ENCODE measurements at places on chromosomes 6 and 20.

GRCh38 chr6:112343977-112344376 lies 3.2 kb upstream of the RFPL4B start:
- DNase-seq = no peak

GRCh38 chr6:47310131-47310480 lies 401 bp upstream of the TNFRSF21 start:
- no peak for DNase-seq

DNA sequence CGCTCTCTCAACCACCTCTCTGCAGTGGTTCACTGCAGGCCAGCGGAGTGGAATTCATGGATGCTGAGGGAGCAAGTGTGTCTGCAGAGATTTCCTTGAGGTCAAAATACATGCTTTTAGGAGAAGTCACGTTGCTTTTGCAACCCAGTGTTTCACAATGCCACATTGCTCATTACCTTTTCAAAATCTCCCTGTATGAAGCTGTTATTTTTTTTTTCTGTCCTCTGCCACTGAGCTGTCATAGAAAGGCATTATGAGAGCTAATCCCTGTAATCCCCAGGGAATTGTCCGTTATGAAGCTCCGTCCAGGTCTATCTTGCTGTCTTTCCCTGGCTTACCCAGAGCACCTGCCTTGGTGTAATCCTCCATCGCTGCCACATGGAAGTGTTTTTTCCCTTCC lies 60.5 kb upstream of the SLC22A23 start:
- no peak for DNase-seq

DNA sequence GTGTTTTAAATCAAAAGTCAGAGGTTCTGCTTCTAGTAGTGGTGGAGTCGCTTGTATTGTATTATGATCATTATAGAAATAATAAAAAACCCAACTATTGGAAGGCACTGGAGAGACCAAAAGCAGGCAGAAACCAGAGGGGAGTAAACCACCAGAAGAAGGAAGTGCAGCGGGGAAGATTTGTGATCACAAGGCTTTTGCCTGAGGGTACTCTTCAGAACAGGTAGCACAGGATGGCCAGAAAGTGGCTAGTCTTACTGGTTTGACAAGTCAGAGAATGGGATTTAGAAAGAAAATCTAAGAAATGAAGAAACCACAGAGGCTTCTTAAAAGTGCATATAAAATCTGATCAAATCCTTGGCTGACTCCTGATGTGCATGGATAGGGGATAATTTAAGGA lies 24.0 kb downstream of the MAPK13 start:
- DNase-seq = no peak

DNA sequence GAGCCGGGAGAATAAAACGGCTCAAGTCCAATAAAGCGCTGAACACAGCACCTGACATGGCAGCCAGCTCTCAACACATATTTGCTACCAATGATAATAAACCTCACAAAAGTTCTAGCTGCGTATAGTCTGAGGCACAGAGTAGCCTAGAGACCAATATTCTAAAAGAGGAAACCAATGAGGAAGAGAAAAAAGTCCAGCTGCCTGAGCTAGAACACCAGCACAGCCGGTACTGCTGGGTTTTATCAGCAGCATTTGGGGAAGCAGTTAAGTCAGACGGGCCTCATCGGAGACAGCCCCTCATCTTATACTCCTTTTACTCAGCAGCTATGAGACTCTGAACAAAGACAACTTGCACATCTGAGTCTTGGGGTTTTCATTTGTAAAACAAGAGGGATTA lies 2.4 kb upstream of the RTF2 start:
- no peak for DNase-seq

- DNase-seq = no peak
Observed at GRCh38 chr6:40788661-40789655, 201.8 kb upstream of the LRFN2 start.

GRCh38 chr20:1146957-1147356 lies 28.6 kb downstream of the PSMF1 start:
- no peak for DNase-seq

GRCh38 chr6:127342946-127343808 lies at the start of gene ECHDC1:
Gene ECHDC1, minus strand, starts transcription at chr6:127343609. Its CDS starts 12,581 bp downstream, at chr6:127331028.
- DNase-seq = peak; percentile 62

GRCh38 chr6:161152907-161153662 lies 120.8 kb downstream of the AGPAT4 start:
- DNase-seq = no peak

DNA sequence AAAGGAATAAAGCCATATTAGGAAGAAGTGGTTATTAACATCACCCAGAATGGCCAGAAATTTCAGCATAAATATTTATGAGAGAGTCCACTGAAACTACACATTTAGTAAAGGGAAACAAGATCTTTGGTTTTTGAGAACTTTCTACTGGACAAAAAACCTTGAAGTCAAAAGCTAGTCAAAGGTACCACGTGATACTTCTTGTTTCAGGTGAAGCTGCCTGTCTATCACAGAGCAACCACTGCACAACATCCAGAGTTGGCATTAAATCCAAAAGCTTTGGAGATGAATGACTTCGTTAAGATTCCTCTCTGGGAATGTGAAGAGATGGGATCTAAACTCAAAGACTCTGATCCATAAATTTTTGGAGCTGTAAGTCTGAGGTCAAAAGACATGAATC lies 137.0 kb downstream of the KCNQ5 start:
- no peak for DNase-seq

- DNase-seq = no peak
Observed at GRCh38 chr6:37486121-37486839, 13.4 kb downstream of the CCDC167 start.

DNA sequence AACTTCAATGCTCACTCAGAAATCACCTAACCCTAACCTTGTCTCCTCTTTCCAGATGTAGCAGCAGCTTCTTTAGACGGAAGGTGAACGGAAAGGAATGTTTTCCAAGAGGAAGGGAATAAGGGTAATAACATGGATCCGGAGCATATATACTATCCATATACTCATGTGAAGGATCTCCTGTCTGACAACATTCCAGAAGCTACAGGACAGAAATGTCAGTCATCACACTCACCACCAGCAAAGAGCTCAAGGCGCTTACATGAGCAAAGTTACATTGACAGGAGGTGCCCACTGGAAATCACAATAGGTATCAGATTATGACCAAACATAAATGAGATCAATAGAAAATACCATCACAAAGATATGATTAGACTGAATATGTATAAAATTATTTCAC lies 122.1 kb upstream of the CCDC28A start:
- DNase-seq = no peak

DNA sequence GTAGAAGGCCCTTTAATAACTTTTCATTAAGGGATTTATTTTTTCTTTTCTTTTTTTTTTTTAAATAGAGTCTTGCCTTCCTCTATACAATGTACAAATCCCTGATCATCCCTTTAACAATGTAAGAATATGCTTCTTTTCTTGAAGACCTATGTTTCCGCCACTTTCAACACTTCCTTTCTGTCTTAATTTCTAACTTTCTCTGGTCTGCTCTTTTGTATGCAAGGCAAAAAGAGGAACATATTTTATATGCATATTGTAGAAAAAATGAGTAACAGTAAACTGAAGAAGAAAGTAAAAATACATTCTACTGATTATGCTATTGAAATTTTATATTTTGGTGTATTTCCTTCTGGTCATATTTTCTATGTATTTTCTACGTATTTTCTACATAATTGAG lies 484.7 kb downstream of the TFAP2B start:
- DNase-seq = no peak

- DNase-seq = no peak
Observed at GRCh38 chr20:33568378-33568777, 78.5 kb downstream of the CBFA2T2 start.

DNA sequence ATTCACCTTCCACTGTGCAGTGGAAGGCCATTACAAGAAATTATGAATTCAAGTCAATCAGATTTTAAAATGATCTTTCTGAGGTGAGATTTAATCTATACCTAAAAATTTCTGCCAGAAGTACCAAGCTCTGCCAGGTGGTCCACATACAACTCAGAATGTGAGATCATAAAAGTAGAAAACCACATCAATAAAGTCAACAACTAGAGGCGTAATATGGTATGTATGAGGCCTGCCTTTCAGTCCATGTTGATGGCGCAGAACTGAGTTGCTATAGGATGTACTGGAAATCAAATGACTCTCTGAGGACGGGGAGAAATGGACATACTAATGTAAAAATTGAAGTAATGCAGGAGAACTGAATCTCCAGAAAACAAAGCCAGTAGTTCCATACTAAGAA lies 163.8 kb upstream of the FBXL4 start:
- DNase-seq = no peak

- no peak for DNase-seq
Observed at GRCh38 chr6:147166360-147166944, 37.8 kb upstream of the STXBP5 start.

- DNase-seq = no peak
Observed at GRCh38 chr20:35200267-35200666, 26.2 kb upstream of the MMP24 start.

DNA sequence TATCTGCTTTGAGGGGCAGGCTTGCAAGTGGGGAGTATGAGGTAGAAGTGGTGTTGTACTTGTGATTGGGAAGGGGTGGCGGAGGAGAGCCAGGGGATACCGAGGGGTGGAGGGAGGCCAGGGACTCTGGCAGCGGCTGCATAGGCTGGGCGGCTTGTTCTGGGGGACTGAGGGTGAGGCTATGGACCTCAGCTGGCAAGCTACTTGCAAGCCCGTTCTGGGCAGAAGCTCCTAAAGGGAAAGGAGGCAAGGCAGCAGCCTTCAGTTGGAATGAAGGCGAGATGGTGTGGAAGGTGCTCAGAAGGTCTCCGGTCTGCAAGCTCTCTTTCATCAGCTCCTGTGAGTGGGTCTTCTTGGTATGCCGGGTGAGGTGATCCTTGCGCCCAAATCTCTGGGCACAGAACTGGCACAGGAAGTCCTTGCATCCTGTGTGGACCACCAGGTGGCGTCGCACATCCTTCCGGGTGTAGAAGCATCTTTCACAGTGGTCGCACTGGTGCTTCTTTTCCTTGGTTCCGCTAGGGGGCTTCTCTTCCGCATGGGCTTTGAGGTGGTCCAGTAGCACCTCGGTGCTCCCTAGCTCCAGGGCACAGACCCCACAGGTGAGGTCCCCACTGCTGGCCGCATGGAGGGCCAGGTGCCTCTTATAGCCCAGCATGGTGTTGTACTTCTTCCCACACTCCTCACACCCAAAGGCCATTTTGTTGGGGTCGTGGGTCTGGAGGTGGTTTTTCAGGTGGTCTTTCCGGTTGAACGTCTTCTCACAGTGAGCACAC lies 66.0 kb downstream of the PLAGL1 start:
- DNase-seq = peak; percentile 39

- no peak for DNase-seq
Observed at GRCh38 chr20:52888096-52888495, 84.1 kb upstream of the TSHZ2 start.

DNA sequence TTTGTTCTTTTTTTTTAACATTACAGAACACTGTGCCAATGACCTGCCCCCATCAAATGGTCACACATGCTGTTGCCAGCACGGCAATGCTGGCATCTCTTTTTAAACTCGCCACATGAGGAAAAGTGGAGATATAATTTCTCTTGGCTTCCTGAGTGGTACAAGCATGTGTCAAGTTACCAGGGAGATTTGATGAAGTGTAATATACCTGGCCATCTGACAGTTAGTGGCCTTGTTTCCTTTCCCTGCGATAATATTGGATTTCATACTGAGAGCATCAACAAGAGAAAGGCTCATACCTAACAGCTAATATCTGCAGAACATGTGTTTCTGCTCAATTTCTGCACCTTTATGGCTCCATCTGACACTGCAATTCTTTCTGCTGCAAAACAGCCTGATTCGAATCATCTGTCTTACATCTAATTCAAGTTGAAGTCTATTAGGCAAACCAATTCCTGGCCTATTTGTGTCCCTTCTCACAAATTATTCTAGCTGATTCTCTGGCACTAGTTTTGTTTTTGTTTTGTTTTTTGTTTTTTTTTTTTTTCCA lies 519.5 kb downstream of the PREX1 start:
- DNase-seq = no peak

- no peak for DNase-seq
Observed at GRCh38 chr6:51289041-51289440, 470.4 kb downstream of the TFAP2B start.

DNA sequence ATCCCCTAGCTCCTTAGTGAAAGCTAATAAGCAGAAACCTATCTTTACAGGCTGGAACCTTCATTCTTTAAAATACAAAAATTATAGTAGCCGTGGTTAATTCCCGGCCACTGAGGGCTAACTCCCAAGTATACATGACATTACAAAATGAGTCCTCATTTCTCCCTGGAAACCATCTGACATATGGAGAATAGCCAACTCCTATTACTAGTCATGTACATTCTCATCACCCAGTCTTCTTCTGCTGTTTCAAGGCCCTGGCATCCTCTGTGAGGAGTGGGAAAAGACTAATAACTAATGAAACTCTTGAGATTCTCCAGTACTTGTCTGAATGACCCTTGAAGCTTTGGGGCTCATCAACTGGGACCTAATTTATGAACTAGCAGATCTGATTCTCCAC lies 30.2 kb downstream of the CSNK2A1 start:
- DNase-seq = no peak

- no peak for DNase-seq
Observed at GRCh38 chr6:149563928-149564325, 2.2 kb upstream of the GINM1 start.

GRCh38 chr20:13002251-13002650 lies 6.5 kb upstream of the SPTLC3 start:
- no peak for DNase-seq

DNA sequence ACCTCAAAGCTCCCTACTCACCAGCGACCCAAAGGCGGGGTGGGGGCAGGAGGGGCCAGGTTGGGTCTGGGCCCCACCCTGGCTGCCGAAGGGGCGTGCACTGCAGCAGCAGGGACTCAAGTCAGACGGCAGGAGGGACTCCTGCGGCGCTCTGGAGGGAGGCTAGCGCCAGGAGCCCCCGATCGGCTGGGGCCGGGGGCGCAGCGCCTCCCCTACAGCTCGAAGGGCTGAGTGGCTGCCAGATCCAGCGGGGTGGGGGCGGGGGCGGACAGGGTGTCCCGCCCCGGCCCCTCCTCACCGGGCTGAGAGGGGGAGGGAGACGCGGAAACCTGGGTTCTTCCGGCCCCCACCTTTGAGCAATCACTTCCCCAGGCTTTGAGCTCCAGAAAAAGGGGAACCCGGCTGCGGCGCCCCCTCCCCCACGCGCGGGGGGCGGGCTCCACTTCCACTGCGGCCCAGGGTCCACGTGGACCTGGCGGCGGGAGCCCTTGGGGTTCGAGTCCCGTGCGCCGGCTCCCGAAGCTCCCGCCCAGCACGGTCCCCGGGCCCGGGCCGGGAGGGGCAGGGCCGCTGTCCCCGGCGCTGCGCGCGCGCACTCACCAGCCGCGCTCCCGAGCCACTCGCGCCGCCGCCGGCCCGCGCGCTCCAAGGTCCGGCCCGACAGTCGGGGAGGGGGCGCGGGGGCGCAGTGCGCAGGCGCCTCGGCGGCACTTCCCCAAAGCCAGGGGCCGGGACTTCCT lies at the start of gene RGS19:
Gene RGS19, minus strand, starts transcription at position 246 of the 740 bp plus-strand sequence. CDS start 2,632 bp downstream, outside the sequence.
- DNase-seq = peak; percentile 41

DNA sequence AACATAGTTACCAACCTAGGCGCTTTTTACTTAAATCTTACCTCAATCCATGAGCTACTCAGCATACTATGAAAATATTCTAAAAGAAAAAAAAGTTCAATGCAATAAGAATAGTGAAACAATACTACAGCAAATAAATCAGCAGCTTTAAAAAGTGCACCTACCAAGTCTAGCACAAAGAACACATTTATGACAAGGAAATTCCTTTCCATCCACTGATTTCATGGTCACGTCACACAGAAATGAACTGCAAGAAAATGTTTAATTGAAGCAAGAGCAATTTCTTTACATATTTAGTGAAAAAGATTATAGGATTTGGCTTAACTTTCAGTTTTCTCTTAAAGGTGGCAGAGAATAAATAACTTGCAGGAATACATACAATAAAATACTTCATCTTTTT lies 36.2 kb downstream of the IBTK start:
- DNase-seq = no peak

Measured in stimulated activated CD8-positive, alpha-beta memory T cell treated with anti-CD3 and anti-CD28 coated beads, Interleukin-7, amount 100 ng/mL, for 4 hours (primary cell).